Activated naive CD4-positive, alpha-beta T cell (primary cell): ENCODE measurements at places on chromosomes 1 and 21.

DNA sequence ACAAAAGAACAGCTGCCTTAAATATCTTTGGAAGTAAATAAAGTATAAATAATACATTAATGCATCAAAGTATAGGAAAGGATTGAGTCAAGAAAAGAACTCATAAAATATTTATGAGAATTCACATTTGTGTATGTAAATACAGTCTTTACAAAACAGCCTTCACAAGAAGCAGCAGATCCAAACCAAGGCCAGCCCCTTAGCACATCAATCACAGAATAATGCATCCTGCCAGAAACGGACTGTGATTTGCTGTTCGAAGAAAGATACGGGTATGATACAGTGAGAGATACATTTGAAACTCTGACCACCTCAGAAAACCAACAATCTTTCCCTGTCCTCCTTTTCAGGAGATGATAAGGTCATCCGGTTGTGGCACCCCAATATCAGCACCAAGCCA, 70.9 kb downstream of the WDR64 start:
- DNase-seq, result no peak

DNA sequence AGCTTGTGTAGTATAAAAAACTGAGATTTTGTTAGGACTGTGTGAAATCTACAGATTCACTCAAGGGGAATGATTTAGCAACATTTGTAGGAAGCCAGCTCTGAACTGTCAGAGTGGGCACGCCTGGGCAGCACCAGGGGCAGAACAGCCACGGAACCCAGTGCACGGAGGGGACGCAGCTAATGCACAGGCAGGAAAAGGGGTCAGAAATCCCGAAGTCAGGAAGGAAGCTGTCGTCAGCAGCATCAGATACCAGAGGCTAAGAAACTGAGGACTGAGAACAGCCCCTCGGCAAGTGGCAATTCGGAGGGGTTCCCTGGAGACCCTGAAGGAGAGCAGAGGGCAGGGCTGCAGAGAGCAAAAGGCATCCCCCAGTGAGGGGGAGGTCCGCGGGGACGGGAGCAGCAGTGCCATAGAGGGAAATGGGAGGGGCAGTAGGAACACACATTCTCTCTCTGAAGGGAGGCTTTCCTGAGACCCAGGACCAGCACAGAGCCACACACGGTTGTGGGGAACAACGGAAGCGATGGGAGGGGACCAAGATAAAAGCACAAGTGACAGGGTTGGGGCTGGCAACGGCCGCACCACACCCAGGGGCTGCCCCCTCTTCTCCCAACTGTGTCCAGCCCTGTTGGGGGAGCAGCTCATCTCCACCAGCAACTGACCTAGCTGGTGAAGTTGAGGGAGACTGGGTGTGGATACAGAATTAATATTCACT, 12.7 kb downstream of the UBE2J2 start:
- no peak for DNase-seq

DNA sequence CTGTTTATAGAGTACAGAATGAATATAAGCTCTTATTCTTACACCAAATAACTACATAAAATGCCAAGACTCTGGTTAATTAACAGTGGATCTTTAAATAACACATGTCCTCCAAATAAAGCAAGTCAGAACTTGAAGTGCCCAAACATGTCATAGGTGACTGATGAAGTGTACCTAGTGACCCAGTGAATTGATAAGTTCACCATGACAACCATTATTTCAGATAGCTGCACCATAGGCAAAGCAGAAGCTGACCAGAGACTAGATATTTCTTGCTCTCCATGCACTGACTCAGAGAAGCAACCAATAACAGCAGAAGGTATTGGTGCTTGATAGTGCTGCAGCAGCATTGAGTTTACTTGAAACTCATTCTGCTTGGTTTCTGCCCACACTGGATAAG, 192.1 kb downstream of the DUSP10 start:
- DNase-seq, result no peak

DNA sequence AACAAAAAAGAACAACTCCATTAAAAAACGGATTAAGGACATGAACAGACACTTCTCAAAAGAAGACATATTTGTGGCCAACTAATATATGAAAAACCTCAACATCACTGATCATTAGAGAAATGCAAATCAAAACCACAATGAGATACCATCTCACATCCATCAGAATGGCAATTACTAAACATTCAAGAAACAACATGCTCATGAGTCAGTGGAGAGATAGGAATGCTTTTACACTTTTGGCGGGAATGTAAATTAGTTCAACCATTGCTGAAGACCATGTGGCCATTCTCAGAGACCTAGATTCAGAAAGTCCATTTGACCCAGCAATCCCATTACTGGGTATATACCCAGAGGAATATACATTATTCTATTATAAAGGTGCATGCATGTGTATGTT, 1442.6 kb upstream of the B3GALT2 start:
- DNase-seq, result no peak

DNA sequence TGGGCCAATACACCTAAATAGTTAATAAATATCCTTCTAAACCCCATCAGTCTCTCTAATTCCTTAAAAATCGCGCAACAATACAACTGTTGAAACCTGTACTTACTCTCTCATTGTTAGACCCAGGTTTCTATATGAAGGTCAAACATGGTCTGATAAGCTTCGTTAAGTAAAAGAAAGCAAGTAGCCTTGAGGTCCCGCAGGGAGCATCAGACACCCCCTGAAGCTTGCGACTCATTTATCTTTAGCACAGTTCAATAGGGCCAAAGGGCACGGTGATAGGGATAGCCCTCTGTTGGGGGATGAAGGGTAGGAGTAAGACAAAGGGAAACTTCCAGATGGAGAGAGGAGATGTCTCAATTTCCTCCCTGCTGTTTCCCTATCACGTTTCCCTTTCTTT, 27.3 kb upstream of the THEM4 start:
- no peak for DNase-seq

DNA sequence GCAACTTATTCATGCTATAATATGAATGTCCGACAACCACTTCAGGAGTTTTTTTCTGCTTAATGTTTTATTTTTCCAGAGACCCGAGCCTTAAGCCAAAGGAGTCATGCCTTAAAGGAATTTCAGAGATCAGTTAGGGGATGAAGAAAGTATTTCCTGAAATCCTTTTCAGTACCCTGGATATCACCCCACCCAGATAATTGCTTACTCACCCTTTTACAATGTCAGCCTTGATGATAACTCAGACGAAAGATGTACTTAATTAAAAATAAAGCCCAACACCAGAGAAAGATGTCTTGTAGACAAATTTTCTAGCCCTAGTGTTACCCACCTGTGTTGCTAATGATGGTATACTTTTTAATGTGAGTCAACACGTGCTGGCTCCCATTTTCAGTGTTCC, 124.1 kb downstream of the XCL2 start:
- no peak for DNase-seq

DNA sequence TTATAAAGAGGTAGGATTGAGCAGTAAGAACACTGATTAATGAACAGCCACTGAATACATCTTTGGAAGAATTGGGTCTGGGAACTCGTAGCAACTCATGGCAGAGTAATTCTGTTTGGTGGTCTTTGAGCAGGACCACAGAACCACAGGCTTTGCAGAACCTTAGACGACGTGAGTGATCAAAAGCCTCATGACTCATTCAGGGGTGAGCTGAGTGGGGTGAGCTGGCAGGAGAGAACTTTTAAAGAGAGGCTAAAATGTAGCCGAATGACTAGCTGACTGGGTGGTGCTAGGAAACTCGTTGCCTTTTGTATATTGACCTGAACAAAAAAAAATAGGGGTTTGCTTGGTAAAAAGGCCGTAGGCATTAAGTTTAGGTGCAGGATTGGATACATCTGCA, 313.8 kb downstream of the TGFB2 start:
- no peak for DNase-seq

DNA sequence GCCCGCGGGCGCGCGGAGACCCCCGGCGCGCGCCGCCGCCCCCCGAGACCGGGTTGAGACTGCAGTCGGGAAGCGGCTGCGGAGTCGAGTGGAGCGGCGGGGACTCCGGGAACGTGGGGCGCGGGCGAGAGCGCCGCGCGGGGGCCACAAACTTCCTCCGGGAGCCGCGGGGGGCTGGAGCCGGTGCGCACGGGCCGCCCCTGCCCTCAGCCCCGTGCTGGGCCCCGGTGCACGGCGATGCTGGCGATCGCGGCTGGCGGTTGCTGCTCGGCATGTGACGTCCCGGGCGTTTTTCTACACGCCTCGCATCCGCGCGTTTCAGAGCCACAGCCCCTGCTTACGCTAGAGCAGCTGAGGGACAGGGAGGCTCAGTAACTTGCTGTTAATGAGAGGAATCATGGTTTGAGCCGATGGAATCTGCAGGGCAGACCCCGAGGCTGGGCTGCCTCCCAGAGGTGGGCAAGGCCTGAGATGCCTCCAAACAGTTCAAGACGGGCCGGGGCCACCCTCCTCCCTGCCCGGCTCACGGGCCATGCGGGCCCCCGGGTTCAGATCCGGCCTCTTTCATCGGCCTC, 520 bp downstream of the TMEM201 start:
- DNase-seq, result no peak

DNA sequence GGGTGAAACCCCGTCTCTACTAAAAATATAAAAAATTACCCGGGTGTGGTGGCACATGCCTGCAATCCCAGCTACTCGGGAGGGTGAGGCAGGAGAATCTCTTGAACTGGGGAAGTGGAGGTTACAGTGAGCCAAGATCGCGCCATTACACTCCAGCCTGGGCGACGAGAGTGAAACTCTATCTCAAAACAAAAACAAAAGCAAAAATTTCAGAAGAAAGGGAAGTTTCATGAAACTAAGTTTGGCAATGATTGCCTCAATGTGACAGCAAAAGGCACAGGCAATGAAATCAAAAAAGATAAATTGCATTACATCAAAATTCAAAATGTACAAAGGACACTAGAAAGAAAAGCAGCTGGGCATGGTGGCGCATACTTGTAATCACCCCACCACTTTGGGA, 40.1 kb downstream of the BTF3L4 start:
- no peak for DNase-seq

DNA sequence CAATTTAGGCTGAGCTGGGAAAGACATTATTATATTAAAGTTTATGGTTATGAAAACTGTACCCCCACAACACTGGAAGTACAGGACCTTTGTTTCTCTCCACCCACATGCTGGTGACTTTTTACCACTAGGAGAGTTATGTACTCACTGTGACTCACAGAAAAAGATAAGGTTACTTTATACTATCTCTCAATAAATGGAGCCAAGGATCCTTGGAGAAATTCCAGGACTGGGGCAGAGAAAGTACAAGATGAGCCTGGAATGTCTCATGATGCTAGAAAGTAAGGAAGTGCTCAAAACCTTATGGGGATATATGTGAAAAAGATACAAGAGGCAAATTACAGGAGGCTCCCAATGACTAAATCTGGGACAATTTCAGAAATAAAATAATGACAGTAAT, 63.9 kb upstream of the C1orf105 start:
- DNase-seq, result no peak

DNA sequence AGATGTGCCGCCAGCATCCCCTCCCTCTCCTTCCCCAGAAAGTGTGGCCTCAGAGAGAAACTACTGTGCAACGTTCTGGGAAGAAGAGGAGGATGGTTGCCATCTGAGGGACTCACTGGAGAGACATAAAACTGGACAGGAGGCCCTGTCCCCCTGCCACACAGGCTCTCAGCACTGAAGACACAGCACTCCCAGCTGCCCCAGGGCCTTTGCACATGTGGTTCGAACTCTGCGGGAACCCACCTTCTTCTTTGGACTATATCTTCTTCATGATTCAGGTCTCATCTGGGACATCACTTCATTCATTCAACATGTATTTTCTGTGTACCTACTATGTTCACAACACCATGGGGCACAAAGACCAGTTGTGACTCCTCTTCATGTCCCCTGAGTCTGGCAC, 17.4 kb downstream of the IGSF21 start:
- DNase-seq, result no peak
